Gastroesophageal sphincter (tissue), 4 donors: ENCODE measurements at places on chromosomes 5 and 9. TPM values are rescaled to one million over a fixed set of nuclear protein-coding genes. Genes with fewer than 3 reads are reported as not detected.

DNA sequence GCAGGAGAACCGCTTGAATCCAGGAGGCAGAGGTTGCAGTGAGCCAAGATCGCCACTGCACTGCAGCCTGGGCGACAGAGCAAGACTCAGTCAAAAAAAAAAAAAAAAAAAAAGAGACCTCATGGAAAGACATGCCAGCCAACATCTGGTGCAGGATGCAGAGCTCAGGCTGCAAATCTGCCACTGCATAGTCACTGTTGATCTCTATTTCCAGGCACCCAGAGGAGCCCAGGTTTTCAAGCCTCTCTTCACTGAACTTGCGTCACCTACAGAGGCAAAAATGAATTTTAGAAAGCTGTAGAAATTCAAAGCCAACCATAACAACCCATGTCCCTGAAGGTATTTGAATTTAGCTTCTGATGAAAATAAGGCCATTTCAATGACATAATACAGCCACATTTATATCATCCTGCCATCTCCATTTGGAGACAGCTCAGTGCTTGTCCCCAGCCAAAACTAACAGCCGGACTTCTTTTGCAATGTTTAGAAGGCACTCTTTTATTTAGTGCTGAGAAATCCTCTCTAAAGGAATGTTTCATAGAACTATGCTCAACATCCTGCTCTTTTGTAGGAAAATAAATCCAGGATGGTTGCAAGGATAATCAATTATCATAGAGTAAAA, 113.3 kb downstream of the SNX18 start:
- peak; percentile 84 for ATAC-seq
- H3K27me3 ChIP-seq, result no peaks in the 10 kb centered on the region
- H3K27ac ChIP-seq, result no peak overlapping the region
- H3K36me3 ChIP-seq, result no peaks in the 10 kb centered on the region
- H3K4me3 ChIP-seq, result no peak overlapping the region
- H3K4me1 ChIP-seq, result peaks cover 9% of the 10 kb centered on the region

- ATAC-seq, result peak; percentile 80
- H3K27me3 ChIP-seq, result no peaks in the 10 kb centered on the region
- no peak overlapping the region for H3K27ac ChIP-seq
- no peak overlapping the region for H3K4me3 ChIP-seq
- no peaks in the 10 kb centered on the region for H3K36me3 ChIP-seq
Measured at GRCh38 chr5:112848116-112848811, 12.8 kb upstream of the SRP19 start.

DNA sequence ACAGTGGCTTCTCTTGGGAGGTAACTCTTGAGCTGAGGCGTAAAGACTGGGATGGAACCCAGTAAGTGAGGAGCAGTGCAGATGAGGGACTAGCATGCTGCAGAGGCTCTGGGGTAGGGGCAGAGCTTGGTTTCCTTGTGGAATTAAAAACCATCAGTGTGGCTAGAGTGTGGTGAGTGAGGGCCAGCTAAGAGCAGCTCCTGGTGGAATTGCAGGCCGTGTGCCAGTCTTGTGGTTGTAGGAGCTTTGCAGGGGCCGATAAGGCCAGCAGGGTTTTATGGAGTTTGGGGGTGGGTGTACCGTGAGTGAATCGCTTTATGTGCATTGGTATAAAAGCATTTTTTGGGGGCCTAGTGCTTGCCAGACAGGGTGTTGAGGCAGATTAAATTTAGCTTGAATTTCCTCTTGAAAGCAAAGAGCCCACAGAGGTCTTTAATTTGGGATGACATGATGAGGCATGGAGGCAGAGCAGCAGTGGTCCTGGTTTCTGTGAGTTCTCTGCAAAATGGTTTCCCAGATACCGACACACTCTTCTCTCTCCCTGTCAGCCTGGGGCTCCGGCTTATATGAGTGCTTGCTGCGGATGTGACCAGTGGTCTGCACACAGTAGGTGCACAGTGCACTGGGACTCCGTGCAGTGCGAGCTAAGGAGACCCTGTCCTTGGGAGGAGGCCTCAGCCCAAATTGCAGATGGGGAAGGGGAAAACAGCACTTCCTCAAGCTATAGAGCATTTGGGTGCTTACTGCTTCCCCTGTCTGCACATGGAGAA, 176.4 kb upstream of the PITX1 start:
- H3K27me3 ChIP-seq, result no peaks in the 10 kb centered on the region
- H3K4me3 ChIP-seq, result no peak overlapping the region
- no peak for ATAC-seq
- no peaks in the 10 kb centered on the region for H3K36me3 ChIP-seq

DNA sequence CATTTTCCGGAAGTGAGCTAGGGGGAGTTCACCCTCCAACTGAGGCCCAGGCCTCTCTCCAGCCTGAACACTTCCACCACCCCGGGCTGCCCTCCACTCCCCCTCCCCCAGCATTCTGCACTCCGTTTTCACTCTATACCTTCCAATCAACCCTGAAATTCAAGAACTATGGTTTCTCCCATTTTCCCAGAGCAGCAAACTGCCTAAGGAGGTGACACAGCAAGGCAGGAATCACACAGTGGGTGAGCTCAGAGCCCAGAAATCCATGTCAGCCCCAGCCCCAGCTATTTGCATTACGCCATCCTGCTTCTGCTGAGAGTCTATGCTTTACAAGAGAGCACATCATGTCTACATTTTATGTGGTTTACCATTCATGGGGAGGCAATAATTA, 11.9 kb downstream of the MSX2 start:
- H3K27ac ChIP-seq, result no peak overlapping the region
- no peaks in the 10 kb centered on the region for H3K36me3 ChIP-seq
- peaks cover 6% of the 10 kb centered on the region for H3K4me1 ChIP-seq
- no peak overlapping the region for H3K4me3 ChIP-seq

GRCh38 chr5:14870337-14871213, 1.0 kb downstream of the ANKH start:
- ATAC-seq, result no peak
- no peaks in the 10 kb centered on the region for H3K36me3 ChIP-seq
- no peaks in the 10 kb centered on the region for H3K27me3 ChIP-seq
- H3K27ac ChIP-seq, result peak overlapping the region; percentile 95

- no peak overlapping the region for H3K27ac ChIP-seq
- H3K4me3 ChIP-seq, result no peak overlapping the region
- no peak for ATAC-seq
- no peaks in the 10 kb centered on the region for H3K27me3 ChIP-seq
- H3K36me3 ChIP-seq, result no peaks in the 10 kb centered on the region
- H3K4me1 ChIP-seq, result no peaks in the 10 kb centered on the region
Measured at GRCh38 chr5:127924606-127925005, 159.0 kb upstream of the SLC12A2 start.

- H3K27ac ChIP-seq, result no peak overlapping the region
- no peaks in the 10 kb centered on the region for H3K36me3 ChIP-seq
- no peak for ATAC-seq
- H3K4me1 ChIP-seq, result no peaks in the 10 kb centered on the region
- peaks cover 39% of the 10 kb centered on the region for H3K27me3 ChIP-seq
- no peak overlapping the region for H3K4me3 ChIP-seq
Measured at GRCh38 chr5:3269395-3270169, 326.1 kb upstream of the IRX1 start.

DNA sequence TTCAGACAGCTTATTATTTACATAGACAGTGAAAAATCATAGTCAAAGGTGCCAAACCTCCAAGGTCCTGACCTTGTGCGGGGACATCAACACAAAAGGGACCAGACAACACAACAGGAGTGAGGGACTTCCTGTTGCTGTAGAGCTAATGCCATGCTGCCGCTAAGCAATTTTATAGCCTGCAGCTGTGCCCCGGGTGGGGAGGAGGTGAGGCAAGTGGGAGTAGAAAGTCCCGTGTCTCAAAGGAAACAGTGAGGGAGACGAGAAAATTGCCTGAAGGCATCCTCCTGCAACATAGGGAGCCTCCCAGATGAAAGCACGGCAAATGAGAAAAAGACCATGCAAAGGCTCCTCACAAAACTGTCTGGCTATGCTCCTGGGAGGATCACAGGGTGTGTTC, 58.8 kb downstream of the CAAP1 start:
- H3K4me3 ChIP-seq, result no peak overlapping the region
- H3K36me3 ChIP-seq, result peaks cover 12% of the 10 kb centered on the region
- H3K27ac ChIP-seq, result no peak overlapping the region
- H3K27me3 ChIP-seq, result no peaks in the 10 kb centered on the region
- no peaks in the 10 kb centered on the region for H3K4me1 ChIP-seq

- H3K27ac ChIP-seq, result no peak overlapping the region
- H3K27me3 ChIP-seq, result peaks cover 92% of the 10 kb centered on the region
- no peak for ATAC-seq
- H3K4me3 ChIP-seq, result no peak overlapping the region
Measured at GRCh38 chr5:493119-493701, 31.0 kb downstream of the SLC9A3 start.

DNA sequence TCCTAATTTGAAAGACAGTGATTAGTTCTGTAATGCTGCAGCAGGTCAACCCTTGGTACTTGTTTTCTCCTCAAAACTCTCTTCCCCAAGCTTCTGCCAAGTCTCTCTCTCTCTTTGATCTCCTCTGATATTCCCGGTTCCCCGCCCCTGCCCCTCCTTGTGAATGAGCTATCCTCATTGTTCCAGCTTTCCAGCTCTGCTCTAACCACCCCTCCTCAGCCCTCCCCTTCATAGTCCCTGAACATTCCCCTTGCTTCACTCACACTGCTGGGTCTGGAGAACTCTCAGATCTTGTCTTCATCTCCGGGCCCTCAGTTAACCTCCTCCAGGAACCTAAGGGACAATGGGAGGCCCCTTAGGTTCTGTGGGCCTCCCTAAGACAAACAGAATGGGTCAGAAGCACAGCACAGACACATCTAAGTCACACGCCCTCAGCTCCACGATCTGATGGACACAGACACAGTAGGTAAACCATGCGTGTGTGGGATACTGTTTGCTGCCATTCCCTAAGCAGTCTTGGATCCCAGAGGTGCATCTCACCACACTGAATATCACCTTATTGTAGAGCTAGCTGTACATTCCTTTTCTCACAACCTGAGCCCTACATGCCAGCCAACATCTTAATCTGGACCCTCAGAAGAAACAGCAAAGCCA, 17.4 kb upstream of the LARP1 start:
- no peaks in the 10 kb centered on the region for H3K4me1 ChIP-seq
- no peak overlapping the region for H3K4me3 ChIP-seq
- no peak for ATAC-seq
- H3K27me3 ChIP-seq, result no peaks in the 10 kb centered on the region
- no peak overlapping the region for H3K27ac ChIP-seq

CANX gene
- total RNA-seq, result 281 TPM

MZB1 gene
- total RNA-seq, result not detected

ACSL6 gene
- total RNA-seq, result 3.6 TPM

CDKN2B-AS1 gene
- total RNA-seq, result not detected
